Retina (tissue), 1 donor: ENCODE measurements at places on chromosomes 7 and 10.
A peak's percentile ranks its signal among the peaks of the same experiment; 100 is the strongest.

GRCh38 chr7:12889391-12889790 is 202.0 kb downstream of the ARL4A start:
- DNase-seq: no peak

DNA sequence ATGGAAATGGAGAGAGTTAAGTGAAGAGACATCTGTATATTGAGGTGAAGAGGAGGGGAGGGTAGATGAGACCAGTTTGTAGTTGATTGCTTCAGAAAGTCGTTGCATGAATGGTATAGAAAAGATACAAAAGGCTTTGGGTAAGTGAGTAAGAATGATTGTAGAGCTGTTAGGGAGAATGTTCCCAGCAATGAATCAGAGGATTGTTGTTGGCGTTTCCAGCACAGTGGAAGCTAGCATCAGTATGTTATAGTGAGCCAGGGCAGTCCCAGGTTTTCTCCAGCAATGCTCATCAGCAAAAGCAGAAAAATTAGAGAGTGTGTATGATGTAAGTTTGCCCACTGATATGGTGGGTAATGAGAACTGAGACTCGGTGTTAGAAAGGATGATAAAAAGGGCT is 15.4 kb upstream of the CDK6 start:
- DNase-seq: no peak

- peak; percentile 30 for DNase-seq
Measured at GRCh38 chr10:68156373-68157185, 47.3 kb downstream of the MYPN start.

GRCh38 chr7:70597066-70597465 is 534.9 kb upstream of the GALNT17 start:
- DNase-seq: no peak

DNA sequence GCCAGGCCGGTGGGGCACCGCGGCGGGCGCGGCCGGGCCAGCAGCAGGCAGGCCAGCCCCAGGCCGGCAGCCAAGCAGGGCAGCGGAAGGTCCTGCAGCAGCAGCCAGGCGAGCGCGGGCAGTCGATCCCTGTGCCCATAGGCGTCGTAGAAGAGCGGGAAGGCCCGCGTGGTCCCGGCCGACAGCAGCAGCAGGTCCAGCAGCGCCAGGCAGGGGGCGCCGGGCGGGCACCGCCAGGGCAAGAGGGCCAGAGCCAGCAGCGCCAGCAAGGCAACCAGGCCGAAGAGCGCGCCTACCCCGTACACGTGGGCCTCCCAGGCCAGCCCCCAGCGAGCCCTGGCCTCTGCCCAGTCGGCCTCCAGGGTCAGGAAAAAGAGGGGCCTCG is 8.4 kb upstream of the RBM28 start:
- peak; percentile 83 for DNase-seq

DNA sequence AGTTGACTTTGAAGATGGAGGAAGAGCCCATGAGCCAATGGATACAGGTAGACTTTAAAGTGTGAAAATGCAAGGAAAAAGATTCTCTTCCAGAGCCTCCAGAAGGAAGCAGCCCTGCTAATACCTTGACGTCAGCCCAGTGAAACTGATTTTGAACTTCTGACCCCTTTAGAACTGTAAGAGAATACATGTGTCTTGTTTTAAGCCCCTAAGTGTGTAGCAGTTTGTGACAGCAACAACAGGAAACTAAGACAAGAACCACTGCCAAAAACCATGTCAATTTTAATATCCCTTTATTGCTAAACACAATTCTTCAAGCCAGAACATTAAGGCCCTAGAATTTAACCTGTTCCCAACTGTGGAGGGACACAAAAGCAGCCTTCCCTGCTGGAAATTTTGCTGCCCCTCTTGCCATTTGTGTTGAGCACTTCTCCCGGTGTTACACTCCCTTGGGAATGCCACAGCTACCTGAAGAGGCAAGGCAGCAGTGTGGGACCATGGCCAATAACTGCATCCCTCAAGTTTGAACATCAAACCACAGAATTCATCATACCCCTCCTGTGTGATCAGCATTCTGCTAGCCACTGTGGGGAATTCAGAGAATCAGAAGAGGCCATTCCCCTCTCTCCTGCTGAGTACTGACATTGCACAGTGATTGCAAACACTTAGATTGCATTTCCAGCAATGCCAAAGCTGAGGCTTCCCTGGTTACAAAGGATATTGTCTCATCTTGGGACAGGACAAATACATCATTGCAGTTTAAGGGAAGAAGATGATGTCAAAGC is 12.3 kb upstream of the CCDC172 start:
- no peak for DNase-seq
